ENCODE measurements at places on chromosomes 2 and 18. TPM values are rescaled to one million over a fixed set of nuclear protein-coding genes. Genes with fewer than 3 reads are reported as not detected.

Gene TUBA4A
- polyA plus RNA-seq: 44.3 TPM

Gene LYPD6B
- 3.6 TPM for polyA plus RNA-seq

Gene SP5
- 0.32 TPM for polyA plus RNA-seq

Gene C2orf80
- polyA plus RNA-seq: 0.92 TPM

Gene GPR45
- polyA plus RNA-seq: not detected

Gene AQP12A
- polyA plus RNA-seq: not detected

Gene ZNF396
- polyA plus RNA-seq: 0.36 TPM

Gene LOXL3
- 4.4 TPM for polyA plus RNA-seq

Gene NCKAP1
- 61.7 TPM for polyA plus RNA-seq

Gene CXCR4
- 2.5 TPM for polyA plus RNA-seq

Gene MAPK4
- 1.3 TPM for polyA plus RNA-seq

Gene GTF2A1L
- 0.65 TPM for polyA plus RNA-seq

Gene GCG
- not detected for polyA plus RNA-seq

Gene ASXL3
- polyA plus RNA-seq: 0.33 TPM

Gene LCT
- polyA plus RNA-seq: not detected

Gene M1AP
- 2.8 TPM for polyA plus RNA-seq

Gene SKOR2
- not detected for polyA plus RNA-seq

Gene DNAJC5G
- polyA plus RNA-seq: not detected

Gene IL1RL2
- not detected for polyA plus RNA-seq

Gene FSIP2
- 3.0 TPM for polyA plus RNA-seq

Gene REG3G
- not detected for polyA plus RNA-seq

Gene SERPINB10
- polyA plus RNA-seq: not detected

Gene TTC21B
- 8.4 TPM for polyA plus RNA-seq

Gene PAIP2B
- 7.6 TPM for polyA plus RNA-seq

Gene EN1
- 0.21 TPM for polyA plus RNA-seq

Gene RNU2-63P
- 2.8 TPM for polyA plus RNA-seq

Gene SERPINB12
- not detected for polyA plus RNA-seq

Gene SERPINB8
- polyA plus RNA-seq: 0.50 TPM

Gene LHCGR
- 0.54 TPM for polyA plus RNA-seq

Gene EGR4
- not detected for polyA plus RNA-seq

Gene PRKAG3
- not detected for polyA plus RNA-seq

Data from GM23338 (cell line).